ENCODE measurements at places on chromosomes 7 and 10.

GRCh38 chr7:95999481-95999880, 227.1 kb downstream of the DYNC1I1 start:
- no peak for DNase-seq

DNA sequence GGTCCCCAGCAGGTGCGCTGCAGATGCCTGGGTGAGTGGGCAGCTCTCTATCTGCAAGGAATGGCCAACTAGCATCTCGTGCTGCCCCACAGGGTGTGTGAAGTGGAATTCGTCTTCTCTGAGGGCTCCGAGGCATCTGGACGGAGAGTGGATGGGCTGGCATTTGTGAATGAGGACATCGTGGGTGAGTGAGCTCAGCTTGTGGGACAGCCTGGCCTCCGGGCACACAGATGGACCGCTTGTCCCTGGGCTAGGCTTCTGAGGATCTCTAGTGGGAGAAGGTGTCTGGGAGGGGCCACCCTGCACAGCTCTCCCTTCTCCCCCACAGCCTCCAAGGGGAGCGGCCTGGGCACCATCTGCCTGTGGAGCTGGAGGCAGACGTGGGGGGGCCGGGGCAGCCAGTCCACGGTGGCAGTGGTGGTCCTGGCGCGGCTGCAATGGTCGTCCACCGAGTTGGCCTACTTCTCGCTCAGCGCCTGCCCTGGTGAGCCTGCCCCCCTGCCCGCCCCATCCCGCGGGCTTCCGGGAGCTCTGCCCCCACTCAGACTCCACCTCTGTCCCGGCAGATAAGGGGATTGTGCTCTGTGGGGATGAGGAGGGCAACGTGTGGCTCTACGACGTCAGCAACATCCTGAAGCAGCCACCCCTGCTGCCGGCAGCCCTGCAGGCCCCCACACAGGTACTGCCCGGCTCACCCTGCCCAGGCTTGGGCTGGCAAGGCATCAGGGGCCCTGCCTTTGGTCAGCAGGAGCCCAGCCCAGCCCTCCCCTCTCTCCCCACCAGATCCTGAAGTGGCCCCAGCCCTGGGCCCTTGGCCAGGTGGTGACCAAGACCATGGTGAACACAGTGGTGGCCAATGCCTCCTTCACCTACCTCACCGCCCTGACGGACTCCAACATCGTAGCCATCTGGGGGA, 6.3 kb downstream of the POLR2J start:
- no peak for DNase-seq

- no peak for DNase-seq
These were observed 97.8 kb upstream of the KLF6 start for GRCh38 chr10:3882855-3883254.

GRCh38 chr10:67819768-67820204, 18.2 kb downstream of the DNAJC12 start:
- DNase-seq, result no peak

DNA sequence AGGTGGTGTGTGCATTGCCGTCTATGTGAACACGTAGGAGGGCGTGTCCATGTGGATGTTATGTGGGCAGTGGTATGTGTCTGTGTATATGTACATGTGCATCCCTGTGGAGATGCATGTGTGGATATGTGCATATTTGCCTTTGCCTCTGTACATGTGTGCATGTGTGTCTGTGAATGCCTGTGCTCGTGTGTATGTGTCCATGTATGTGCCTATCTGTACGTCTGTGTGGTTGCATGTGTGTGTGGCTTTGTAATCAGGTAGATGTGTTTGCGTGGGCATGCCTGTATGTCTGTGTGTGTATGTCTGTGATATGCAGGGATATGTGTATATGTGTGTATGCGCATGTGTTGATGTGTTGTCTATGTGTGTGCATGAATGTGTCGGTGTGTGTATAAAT, 19.7 kb downstream of the ADCY1 start:
- no peak for DNase-seq

GRCh38 chr10:17980846-17981565, 29.3 kb downstream of the SLC39A12 start:
- no peak for DNase-seq

GRCh38 chr10:75083972-75084833, 27.3 kb upstream of the SAMD8 start:
- no peak for DNase-seq
